ENCODE measurements at places on chromosomes 16 and 17.

DNA sequence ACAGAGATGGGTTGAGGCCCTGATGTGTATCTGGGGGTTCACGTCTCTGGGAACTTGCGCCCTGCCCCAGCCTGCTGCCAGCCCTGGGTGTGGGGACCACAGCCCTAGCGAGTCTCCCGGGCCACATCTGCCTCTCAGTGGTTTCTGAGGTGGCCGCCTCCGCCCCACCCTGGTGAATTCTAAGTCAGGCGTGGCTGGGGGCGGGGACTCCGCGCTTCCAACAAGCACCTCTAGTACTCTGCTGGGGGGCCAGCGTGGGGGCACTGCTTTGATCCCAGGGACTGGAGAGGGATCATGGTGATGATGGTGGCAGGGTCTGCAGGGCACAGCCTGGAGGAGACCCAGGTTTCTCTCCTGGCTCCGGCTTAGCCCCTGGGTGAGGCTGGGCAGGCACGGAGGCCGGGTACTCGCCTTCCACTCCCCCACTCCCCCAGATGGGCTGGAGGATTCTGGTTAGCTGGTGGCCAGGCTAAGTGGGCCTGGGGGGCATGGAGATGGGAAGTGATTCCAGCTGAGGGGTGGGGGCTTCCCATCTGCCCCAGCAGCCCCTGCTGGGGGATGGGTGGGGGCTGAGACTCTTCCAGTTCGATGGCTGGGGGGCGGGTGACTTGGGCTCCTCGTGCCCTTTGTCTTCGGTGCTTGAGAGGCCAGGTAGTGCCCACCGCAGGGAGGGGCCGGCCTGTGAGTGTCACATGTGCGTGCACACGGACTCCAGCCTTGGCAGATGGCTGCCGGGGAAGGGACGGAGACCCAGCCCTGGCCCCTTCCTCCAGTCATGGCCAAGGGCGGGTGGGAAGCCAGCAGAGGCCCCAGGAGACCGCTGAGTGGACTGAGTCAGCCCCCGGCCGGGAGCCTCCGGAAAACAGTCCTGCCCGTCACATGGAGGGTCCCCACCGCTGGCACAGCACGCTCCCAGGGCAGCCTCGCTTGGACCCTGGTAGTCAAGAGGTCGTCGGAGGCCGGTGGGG is 3.9 kb downstream of the GLIS2 start:
- no peak overlapping the region for H3K4me3 ChIP-seq
- H3K4me1 ChIP-seq = peaks cover 50% of the 10 kb centered on the region
- no peak overlapping the region for H3K27ac ChIP-seq
- no peaks in the 10 kb centered on the region for H3K36me3 ChIP-seq
- DNase-seq = no peak
- H3K27me3 ChIP-seq = peaks cover 4% of the 10 kb centered on the region

DNA sequence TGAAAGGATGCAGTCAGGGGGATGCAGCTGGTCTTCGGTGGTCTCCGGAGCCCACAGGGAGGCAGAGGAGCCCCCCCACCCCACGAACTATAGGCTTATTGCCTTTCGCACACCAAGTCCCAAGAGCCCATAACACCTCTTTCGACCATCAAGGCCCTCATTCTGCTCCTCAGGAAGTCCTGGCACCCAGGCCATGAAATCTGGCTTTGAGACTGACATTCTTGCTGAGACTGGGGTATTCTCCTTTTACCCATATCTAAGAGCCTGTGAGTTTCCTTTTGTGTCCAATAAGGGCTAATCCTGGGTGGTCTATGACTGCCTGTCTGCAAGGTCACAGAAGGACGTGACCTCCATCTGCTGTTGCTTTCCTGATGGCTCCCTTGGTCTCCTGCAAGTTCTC is 6.4 kb upstream of the ARL4D start:
- H3K27me3 ChIP-seq = no peaks in the 10 kb centered on the region
- no peak for DNase-seq
- no peaks in the 10 kb centered on the region for H3K36me3 ChIP-seq
- no peak overlapping the region for H3K4me3 ChIP-seq
- peaks cover 2% of the 10 kb centered on the region for H3K4me1 ChIP-seq

DNA sequence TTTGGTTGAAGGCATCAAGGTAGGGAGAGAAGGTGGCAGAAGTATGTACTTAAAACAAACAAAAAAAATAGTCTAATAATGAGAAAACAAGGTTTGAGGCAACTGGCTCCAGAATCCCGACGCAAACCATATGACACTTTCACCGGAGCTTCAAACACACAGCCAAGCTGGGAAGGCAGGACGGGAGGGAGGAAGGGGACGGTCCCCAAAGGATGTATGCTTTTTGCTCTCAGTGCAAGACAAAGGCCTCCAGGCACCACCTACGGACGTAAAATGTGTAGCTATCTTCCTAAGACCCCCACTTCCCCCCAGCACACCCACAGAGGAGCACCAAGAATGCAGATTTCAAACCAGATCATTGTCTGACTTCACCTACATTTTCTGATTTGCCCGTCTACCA is 102.3 kb downstream of the ZFHX3 start:
- H3K27ac ChIP-seq = no peak overlapping the region
- DNase-seq = no peak
- H3K4me1 ChIP-seq = peaks cover 23% of the 10 kb centered on the region
- no peak overlapping the region for H3K4me3 ChIP-seq

GRCh38 chr16:76265434-76266045 is 11.7 kb upstream of the CNTNAP4 start:
- no peaks in the 10 kb centered on the region for H3K4me1 ChIP-seq
- DNase-seq = no peak
- no peaks in the 10 kb centered on the region for H3K36me3 ChIP-seq

- no peak overlapping the region for H3K4me3 ChIP-seq
- H3K27ac ChIP-seq = no peak overlapping the region
These were observed 16.0 kb upstream of the RAP1GAP2 start for GRCh38 chr17:2780256-2780655.

- H3K36me3 ChIP-seq = no peaks in the 10 kb centered on the region
- H3K27me3 ChIP-seq = no peaks in the 10 kb centered on the region
- no peak overlapping the region for H3K27ac ChIP-seq
- H3K4me1 ChIP-seq = peaks cover 1% of the 10 kb centered on the region
- H3K4me3 ChIP-seq = no peak overlapping the region
- DNase-seq = no peak
These were observed 117.0 kb downstream of the RAB11FIP4 start for GRCh38 chr17:31508288-31509094.

GRCh38 chr16:7408700-7409365 is 76.2 kb downstream of the RBFOX1 start:
- H3K4me1 ChIP-seq = peaks cover 3% of the 10 kb centered on the region
- no peak overlapping the region for H3K4me3 ChIP-seq
- no peak overlapping the region for H3K27ac ChIP-seq
- DNase-seq = no peak
- H3K27me3 ChIP-seq = no peaks in the 10 kb centered on the region

DNA sequence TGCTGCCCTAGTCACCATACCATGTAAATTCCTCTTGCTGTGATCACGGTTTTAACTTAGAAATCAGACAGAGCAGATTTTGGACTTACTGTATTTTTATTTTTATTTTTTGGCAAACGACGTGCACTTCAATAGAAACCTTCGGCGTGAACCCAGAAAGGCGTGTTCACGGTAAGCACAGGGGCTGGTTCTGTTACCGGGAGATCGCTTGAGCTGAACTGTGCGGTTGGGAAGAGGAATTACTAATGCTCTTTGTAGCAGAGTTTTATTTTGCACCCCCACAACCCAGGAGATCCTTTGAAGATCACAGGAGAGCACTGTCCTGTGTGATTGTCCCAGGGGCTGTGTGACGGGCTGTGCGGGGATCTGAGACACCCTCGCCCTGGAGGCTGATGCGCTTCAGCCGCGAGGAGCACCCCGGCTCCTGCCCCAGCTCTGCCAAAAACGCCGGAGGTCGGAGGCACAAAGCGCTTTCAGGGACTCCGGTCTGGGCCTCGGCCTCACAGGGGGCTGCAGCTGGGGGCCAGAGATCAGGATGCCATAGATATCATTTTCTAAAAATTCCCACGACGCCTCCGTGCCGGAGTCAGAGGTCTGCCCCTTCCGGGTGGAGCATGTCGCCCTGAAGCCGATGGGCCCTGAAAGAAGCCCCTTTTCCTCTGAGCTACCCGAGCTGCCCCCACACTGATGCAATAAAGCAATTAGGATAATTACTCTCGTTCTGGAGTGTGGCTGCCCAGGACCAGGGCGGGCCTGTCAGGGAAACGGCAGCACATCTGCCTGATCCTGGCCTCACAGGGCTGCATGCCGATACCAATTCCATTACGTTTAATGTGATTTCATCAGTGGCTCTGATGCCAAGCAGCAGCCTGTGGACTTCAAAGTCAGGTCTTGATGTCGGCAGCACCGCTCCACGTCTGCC is 71.8 kb downstream of the LMF1 start:
- no peak overlapping the region for H3K27ac ChIP-seq
- no peaks in the 10 kb centered on the region for H3K36me3 ChIP-seq
- H3K4me1 ChIP-seq = peaks cover 5% of the 10 kb centered on the region
- H3K4me3 ChIP-seq = no peak overlapping the region

DNA sequence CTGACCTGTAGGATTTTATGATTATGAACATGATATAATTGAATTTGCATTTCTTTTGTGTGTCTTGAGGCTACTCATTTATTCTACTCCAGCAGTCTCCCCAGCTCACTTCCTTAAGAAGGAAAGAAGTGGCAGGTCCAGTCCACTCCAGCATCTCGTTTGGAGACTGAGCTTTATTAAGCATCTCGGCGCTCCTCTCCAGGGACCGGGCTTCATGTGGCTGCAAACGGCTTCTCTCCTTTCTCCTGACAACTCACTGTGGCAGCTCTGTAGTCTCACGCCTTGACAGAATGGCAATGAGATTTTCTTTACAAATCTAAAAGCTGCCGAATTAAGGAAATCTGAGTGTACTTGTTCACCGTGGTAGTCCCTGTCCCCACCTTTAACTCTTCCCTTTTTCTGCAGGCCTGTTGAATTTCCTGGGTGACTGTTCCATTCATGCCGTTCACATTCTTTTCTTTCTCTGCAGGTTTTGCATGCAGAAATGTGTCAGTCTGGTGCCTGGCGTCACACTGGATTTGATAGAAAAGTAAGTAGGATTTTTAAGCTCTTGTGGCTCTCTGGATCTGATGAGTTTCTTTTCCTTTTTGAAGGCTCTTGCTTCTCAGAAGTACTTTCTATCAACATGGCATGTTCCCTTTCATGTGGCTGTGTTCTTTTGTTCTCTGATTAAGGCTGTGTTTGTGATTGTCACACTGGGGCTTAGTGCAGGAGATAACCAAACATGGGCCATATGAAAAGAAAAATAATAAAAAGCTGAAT is 200.5 kb upstream of the CHMP6 start:
- no peaks in the 10 kb centered on the region for H3K36me3 ChIP-seq
- H3K4me3 ChIP-seq = no peak overlapping the region
- no peaks in the 10 kb centered on the region for H3K27me3 ChIP-seq
- H3K27ac ChIP-seq = no peak overlapping the region
- DNase-seq = no peak

DNA sequence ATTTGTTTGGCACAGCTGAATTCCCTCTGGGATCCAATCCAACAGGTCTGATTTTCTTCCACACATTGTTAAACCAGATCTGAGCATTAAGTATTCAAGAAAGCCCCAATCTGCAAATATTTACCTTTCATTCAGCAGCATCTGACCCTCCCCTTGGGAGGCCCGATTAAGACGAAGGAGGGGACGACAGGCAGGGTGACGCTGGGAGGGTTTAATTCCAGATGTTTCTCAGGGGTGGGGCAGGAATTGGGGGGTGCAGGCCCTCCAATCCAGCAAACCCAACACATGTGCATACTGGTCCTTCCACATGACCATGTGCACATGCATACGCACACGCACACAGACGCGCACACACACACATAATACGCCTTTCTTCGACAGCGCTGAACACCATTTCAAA is 240.5 kb downstream of the GSG1L start:
- H3K36me3 ChIP-seq = no peaks in the 10 kb centered on the region
- no peaks in the 10 kb centered on the region for H3K4me1 ChIP-seq
- H3K4me3 ChIP-seq = no peak overlapping the region
- DNase-seq = no peak

- peaks cover 7% of the 10 kb centered on the region for H3K27me3 ChIP-seq
- H3K36me3 ChIP-seq = no peaks in the 10 kb centered on the region
- H3K4me3 ChIP-seq = no peak overlapping the region
- no peaks in the 10 kb centered on the region for H3K4me1 ChIP-seq
- H3K27ac ChIP-seq = no peak overlapping the region
These were observed 58.0 kb downstream of the TBX4 start for GRCh38 chr17:61510237-61510636.

GRCh38 chr16:31439519-31439918 is 3.1 kb downstream of the ZNF843 start:
- H3K27me3 ChIP-seq = no peaks in the 10 kb centered on the region
- H3K27ac ChIP-seq = no peak overlapping the region
- no peak overlapping the region for H3K4me3 ChIP-seq
- no peaks in the 10 kb centered on the region for H3K4me1 ChIP-seq

DNA sequence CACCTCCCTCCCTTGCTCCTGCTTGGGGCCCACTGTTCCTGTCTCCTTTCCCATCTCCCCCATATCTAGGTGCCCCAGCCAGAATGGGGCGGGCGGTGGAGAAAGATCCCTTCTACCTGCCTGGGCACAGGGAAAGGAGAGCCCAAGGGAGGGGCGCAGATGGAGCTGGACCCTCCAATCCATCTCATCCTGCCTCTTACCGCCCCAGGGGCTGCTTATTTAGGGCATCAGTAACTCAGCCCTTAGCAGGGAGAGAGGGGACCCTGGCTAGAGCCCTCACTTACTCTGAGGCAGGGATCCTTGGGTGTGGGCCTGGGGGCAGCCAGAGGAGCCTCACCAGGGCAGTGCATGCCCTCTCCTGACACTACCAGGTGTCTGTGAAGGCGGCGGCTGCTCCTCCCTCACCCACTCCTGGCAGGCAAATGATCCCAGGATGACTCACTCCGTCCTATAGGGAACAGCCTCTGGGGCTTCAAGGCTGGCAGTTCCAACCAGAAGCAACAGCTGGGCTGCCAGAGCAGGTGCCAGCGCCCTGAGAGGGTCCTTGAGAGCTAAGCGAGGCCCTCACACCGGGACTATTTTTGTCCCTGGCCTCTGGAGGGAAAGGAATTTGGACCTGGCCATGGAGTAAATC is 16.3 kb upstream of the BCAR1 start:
- no peak overlapping the region for H3K4me3 ChIP-seq
- peaks cover 17% of the 10 kb centered on the region for H3K36me3 ChIP-seq
- no peak overlapping the region for H3K27ac ChIP-seq
- H3K27me3 ChIP-seq = no peaks in the 10 kb centered on the region

DNA sequence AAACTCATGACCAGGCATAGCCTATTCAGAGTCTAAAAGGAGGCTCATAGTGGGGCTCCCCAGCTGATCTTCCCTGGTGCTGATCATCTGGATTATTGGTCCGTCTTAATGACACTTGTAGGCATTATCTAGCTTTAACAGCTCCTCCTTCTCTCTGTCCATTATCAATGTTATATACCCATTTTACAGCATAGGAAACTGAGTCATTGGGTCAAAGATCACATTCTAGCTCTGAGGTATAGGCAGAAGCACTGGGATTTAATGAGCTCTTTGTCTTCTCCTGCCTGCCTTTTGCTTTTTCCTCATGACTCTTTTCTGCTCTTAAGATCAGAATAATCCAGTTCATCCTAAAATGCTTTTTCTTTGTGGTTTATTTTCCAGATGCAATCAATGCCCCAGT is 756 bp downstream of the CCL2 start:
- peaks cover 17% of the 10 kb centered on the region for H3K4me1 ChIP-seq
- no peak overlapping the region for H3K27ac ChIP-seq
- no peaks in the 10 kb centered on the region for H3K27me3 ChIP-seq

All from neuronal stem cell (in vitro differentiated cells).